ENCODE measurements at places on chromosomes 11 and 22. TPM values are rescaled to one million over a fixed set of nuclear protein-coding genes. Genes with fewer than 3 reads are reported as not detected.

The IRF7 gene
- total RNA-seq = 10.3 TPM

The CHCHD10 gene
- total RNA-seq = 1,446 TPM

The SCGB1C1 gene
- not detected for total RNA-seq

The BCO2 gene
- 169 TPM for total RNA-seq

The KCTD14 gene
- total RNA-seq = 0.16 TPM

The PATE4 gene
- total RNA-seq = not detected

The OR8D4 gene
- total RNA-seq = not detected

The METTL15 gene
- 10.5 TPM for total RNA-seq

The MPZL3 gene
- 2.7 TPM for total RNA-seq

The MMP7 gene
- not detected for total RNA-seq

The MRGPRX3 gene
- not detected for total RNA-seq

The SPI1 gene
- total RNA-seq = 8.3 TPM

The SERPING1 gene
- 94.6 TPM for total RNA-seq

The USP2 gene
- total RNA-seq = 135 TPM

The GAS2L1 gene
- total RNA-seq = 22.4 TPM

The SDHD gene
- total RNA-seq = 290 TPM

The NNMT gene
- 32.6 TPM for total RNA-seq

The TSKU gene
- 12.1 TPM for total RNA-seq

The OR8K1 gene
- not detected for total RNA-seq

The TMEM9B gene
- 51.1 TPM for total RNA-seq

The B3GAT1 gene
- total RNA-seq = 0.08 TPM

The SYCE3 gene
- not detected for total RNA-seq

The RBFOX2 gene
- total RNA-seq = 75.4 TPM

The TRIM77 gene
- not detected for total RNA-seq

The SUSD2 gene
- 3.2 TPM for total RNA-seq

The SPTY2D1 gene
- 8.7 TPM for total RNA-seq

The ZNF70 gene
- 4.0 TPM for total RNA-seq

The PIM3 gene
- 57.1 TPM for total RNA-seq

The GUCY1A2 gene
- total RNA-seq = 10.2 TPM

The FAM227A gene
- total RNA-seq = 1.0 TPM

The KRTAP5-10 gene
- total RNA-seq = not detected

The GNG3 gene
- total RNA-seq = not detected

The SCO2 gene
- total RNA-seq = not detected

The E2F8 gene
- total RNA-seq = 3.6 TPM

The RFPL1 gene
- not detected for total RNA-seq

The APOBEC3F gene
- total RNA-seq = 4.8 TPM

The ACR gene
- total RNA-seq = 0.30 TPM

The IFITM10 gene
- total RNA-seq = 0.58 TPM

The SNX19 gene
- total RNA-seq = 56.0 TPM

The FAM180B gene
- total RNA-seq = 0.22 TPM

The A4GALT gene
- total RNA-seq = 94.9 TPM

The USP35 gene
- 5.8 TPM for total RNA-seq

The GTSE1 gene
- total RNA-seq = 0.25 TPM

The SLC6A5 gene
- not detected for total RNA-seq

The ALG9 gene
- total RNA-seq = 14.4 TPM

The MFRP gene
- not detected for total RNA-seq

The NTM gene
- 1.0 TPM for total RNA-seq

The CABP4 gene
- total RNA-seq = 1.4 TPM

The POU2AF2 gene
- total RNA-seq = not detected

The MISFA gene
- 10.7 TPM for total RNA-seq
